Aorta (tissue), 5 donors: ENCODE measurements at places on chromosomes 16 and 17. TPM values are rescaled to one million over a fixed set of nuclear protein-coding genes. Genes with fewer than 3 reads are reported as not detected.

Gene CCL13
- total RNA-seq, result 5.4 TPM

Gene USP43
- not detected for total RNA-seq

Gene KRTAP4-5
- not detected for total RNA-seq

Gene ST6GALNAC1
- 1.1 TPM for total RNA-seq

Gene NOG
- total RNA-seq, result 3.6 TPM

Gene CMTM1
- total RNA-seq, result 7.3 TPM

Gene MYLK3
- total RNA-seq, result 0.54 TPM

Gene MMP25
- total RNA-seq, result 3.2 TPM

Gene PMP22
- 226 TPM for total RNA-seq

Gene CLN3
- 15.6 TPM for total RNA-seq

Gene ACSM2A
- not detected for total RNA-seq

Gene MYH4
- not detected for total RNA-seq

Gene EVPL
- 0.16 TPM for total RNA-seq

Gene SLC6A2
- 0.45 TPM for total RNA-seq

Gene NLRP1
- 35.2 TPM for total RNA-seq

Gene C17orf50
- total RNA-seq, result not detected

Gene NAGPA
- total RNA-seq, result 5.4 TPM

Gene TERB1
- total RNA-seq, result not detected

Gene ZSCAN10
- not detected for total RNA-seq

Gene GAS2L2
- total RNA-seq, result not detected

Gene DRG2
- total RNA-seq, result 33.7 TPM
